PC-3 (cell line): ENCODE measurements at places on chromosomes 1 and 21. TPM values are rescaled to one million over a fixed set of nuclear protein-coding genes. Genes with fewer than 3 reads are reported as not detected.

RGS18 gene
- not detected in 2 replicates for total RNA-seq

DNA sequence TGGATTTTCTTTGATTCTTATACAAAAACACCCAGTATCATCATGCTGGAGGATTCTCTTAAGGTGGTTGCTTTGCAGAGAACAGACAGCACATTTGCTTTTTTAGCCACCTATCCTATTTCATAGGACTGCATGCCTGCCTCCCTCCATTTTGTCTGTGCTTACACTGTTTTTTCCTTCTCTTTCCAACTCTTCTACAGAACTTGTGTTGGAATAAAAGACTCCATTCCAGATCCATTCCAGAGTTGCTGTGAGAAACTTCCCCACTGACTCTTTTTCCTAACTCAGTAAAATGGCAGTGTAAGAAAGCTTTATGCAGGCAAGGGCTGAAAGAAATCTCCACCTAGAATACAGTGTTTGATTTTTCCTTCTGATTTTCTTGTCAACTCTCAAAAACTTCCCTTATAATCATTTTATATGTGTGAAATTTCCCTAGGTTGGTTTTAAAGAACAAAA lies 5.2 kb upstream of the ARID1A start:
- H3K27me3 ChIP-seq, result no peaks in the 10 kb centered on the region
- DNase-seq, result no peak
- H3K4me1 ChIP-seq, result peaks cover 27% of the 10 kb centered on the region
- H3K4me3 ChIP-seq, result no peak overlapping the region
- no peak overlapping the region for H3K27ac ChIP-seq

DNA sequence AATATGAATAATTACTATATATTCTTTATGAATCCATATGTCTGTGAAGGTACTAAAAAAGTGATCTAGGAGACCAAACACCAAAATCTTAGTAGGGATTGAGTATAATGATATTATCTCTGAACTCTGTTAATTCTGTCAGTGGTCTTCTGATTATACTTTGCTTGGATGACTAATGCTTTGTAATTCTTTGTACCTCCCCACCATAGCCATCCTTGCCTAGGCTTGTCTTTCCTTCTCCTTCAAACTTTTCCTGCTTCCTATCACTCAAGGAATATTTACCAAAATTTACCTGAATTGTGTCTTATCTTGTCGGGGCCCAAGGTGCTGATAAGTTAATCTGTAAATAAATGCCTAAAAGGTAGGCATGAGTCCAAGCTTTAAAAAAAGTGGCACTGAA lies 845 bp upstream of the RGS5 start:
- no peak overlapping the region for H3K27ac ChIP-seq
- no peaks in the 10 kb centered on the region for H3K27me3 ChIP-seq
- no peaks in the 10 kb centered on the region for H3K4me1 ChIP-seq
- no peak for DNase-seq
- no peak overlapping the region for H3K4me3 ChIP-seq

DNA sequence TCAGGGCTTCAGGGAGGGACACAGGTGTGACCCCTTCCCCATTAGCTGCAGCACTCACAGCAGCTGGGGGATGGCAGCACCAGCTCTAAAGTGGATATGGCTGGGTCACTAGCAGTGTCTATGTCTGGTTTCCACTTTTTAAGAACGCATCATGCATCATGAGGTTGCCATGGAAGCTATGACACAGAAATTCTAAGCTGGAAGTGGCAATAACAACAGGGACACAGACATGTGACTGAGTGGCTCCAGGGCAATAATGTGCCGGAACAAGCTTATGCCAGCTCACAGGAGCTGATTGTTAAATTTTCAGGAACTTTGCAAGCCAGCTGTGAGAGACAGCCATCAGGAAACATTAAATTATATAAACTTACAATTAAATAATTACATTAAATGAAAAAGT lies 51.2 kb upstream of the NFASC start:
- DNase-seq, result peak; percentile 31
- no peaks in the 10 kb centered on the region for H3K36me3 ChIP-seq
- no peak overlapping the region for H3K4me3 ChIP-seq
- H3K27ac ChIP-seq, result no peak overlapping the region

CD52 gene
- total RNA-seq, result not detected in 2 replicates

- H3K27me3 ChIP-seq, result no peaks in the 10 kb centered on the region
- H3K36me3 ChIP-seq, result peaks cover 6% of the 10 kb centered on the region; the same call in 1 of the 2 replicates
- no peak for DNase-seq
- peaks cover 11% of the 10 kb centered on the region for H3K4me1 ChIP-seq
- no peak overlapping the region for H3K27ac ChIP-seq
These were observed 65.7 kb downstream of the GALNT2 start for GRCh38 chr1:230132758-230133157.

DNA sequence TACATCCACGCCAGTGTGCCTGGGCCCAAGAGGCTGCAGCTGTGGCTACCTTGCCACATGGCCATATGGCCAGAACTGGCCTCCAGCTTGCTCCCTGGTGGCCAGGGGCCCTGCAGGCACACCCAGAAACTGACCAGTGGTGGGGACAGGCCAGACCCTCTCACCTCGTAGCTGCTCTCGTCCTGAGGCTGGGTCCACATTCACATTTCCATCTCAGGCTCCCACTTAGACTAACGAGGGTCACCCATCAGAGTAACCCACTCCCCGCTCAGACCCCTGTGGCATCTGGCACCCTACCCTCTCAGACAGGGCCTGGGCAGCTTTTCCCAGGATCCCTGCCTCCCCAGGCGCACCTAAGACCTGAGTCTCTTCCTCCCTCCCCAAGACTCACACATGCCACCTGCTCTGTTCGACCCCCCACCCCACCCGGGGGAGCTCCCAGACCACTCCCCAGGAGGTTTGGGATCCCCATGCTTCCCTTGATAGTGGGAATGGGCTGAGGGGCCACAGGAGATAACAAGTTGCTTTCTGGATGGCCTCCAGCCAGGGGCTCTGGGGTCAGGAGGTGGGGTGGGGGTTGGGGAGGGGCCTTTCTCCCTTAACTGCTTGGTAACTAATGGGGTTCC lies 21.3 kb upstream of the RNU1-4 start:
- H3K27ac ChIP-seq, result no peak overlapping the region
- 0 out of 2 replicates have a peak, but pooled peaks cover 3% of the 10 kb centered on the region for H3K4me1 ChIP-seq
- DNase-seq, result peak; percentile 1
- no peaks in the 10 kb centered on the region for H3K36me3 ChIP-seq
- H3K27me3 ChIP-seq, result no peaks in the 10 kb centered on the region

ATP1A2 gene
- total RNA-seq, result not detected in 2 replicates

- H3K4me3 ChIP-seq, result no peak overlapping the region
- H3K36me3 ChIP-seq, result no peaks in the 10 kb centered on the region
- no peaks in the 10 kb centered on the region for H3K27me3 ChIP-seq
- H3K27ac ChIP-seq, result no peak overlapping the region
These were observed 12.1 kb upstream of the LRP8 start for GRCh38 chr1:53339736-53340635.

DNA sequence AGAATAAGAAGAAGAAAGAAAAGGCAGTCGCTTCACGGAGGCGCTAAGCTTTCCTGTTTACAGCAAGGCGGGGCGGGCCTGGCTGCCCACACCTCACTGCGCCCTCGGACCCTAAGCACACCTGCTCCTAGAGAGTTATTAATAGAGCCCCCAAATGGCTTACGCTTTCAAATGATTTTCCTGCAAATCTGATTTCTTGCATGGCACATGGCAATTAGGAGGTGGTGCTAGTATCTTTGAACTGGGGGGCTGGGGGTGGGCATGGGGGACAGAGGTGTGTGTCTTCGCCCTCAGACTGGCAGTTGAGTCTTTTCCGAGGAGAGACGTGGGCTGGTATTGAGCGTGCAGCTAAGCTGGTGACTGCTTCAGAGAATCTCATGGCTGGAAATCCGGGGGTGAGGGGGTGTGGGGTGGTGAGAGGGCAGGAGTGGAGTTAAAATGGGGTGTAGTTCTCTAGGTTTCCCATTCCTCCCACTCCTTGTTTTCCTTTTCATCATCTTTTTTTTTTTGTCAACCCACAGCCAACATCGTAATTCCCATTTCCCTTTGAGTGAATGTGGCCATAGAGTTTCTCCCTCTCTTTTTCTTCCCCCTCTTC lies 1.3 kb downstream of the S1PR1 start:
- peak overlapping the region; percentile 62 for H3K4me3 ChIP-seq
- H3K27me3 ChIP-seq, result no peaks in the 10 kb centered on the region
- H3K27ac ChIP-seq, result no peak overlapping the region
- peaks cover 9% of the 10 kb centered on the region; the same call in 1 of the 2 replicates for H3K4me1 ChIP-seq
- H3K36me3 ChIP-seq, result no peaks in the 10 kb centered on the region

GRCh38 chr1:28507646-28508434 lies 2.0 kb downstream of the RCC1 start:
- DNase-seq, result no peak
- H3K27ac ChIP-seq, result peak overlapping the region; percentile 75

MYBPHL gene
- not detected in 2 replicates for total RNA-seq

DNA sequence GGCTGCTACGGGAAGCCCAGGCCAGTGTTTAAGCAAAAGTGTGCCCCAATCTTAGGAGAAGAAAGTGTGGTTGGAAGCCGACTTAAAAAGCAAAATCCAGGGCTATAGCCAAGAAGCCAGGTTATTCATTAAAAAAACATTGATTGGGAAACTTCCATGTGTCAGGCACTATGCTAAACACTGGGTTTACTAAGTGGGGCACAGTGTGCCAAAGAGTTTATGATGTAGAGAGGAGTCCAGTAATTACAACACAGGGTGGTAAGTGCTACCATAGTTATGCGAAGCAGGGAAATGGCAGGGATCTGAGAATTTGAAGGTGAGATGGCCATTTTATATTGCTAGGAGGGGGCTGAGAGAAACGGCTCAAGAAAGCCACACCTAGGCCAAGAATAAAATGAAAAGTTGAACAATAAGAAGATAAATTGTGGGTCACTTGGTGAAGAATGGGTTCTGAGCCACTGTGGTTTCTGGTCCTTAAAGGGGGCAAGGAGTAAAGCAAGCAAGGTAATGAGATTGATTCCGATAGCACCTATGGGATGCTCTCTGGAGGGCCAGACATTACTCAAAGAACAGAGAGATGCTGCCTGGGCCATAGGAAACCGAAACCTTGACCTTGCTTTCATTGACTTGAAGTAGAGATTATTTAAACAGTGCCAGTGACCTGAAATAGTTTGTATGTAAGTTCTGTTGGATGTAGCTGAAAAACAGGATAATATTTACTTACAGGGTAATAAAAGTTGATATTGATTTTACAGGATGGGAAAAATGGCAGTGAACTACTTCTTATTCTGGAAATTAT lies 177.8 kb downstream of the GIPC2 start:
- H3K4me3 ChIP-seq, result no peak overlapping the region
- no peak overlapping the region for H3K27ac ChIP-seq
- DNase-seq, result peak; percentile 15
- peaks cover 14% of the 10 kb centered on the region for H3K4me1 ChIP-seq
